ENCODE measurements at places on chromosomes 5 and 9. TPM values are rescaled to one million over a fixed set of nuclear protein-coding genes. Genes with fewer than 3 reads are reported as not detected.

GRCh38 chr5:9428272-9428671, 117.6 kb downstream of the SEMA5A start:
- no peaks in the 10 kb centered on the region for H3K36me3 ChIP-seq
- no peak overlapping the region for H3K4me3 ChIP-seq
- H3K4me1 ChIP-seq = no peaks in the 10 kb centered on the region
- DNase-seq = no peak

DNA sequence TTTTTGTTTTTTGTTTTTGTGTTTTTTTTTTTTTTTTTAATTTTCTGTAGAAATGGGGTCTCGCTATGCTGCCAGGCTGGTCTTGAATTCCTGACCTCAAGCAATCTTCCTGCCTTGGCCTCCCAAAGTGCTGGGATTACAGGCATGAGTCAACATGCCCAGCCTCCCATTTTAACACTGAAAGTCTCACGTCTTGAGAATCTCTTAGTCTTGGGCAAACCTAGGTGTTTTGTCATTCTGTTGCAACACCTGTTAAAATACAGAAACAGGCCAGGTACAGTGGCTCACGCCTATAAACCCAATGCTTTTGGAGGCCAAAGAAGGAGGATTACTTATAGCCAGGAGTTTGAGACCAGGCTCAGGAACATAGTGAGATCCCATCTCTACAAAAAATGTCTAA, 599.0 kb downstream of the TLR4 start:
- no peak overlapping the region for H3K27ac ChIP-seq
- DNase-seq = no peak
- no peaks in the 10 kb centered on the region for H3K4me1 ChIP-seq
- no peaks in the 10 kb centered on the region for H3K36me3 ChIP-seq
- H3K4me3 ChIP-seq = no peak overlapping the region
- H3K27me3 ChIP-seq = no peaks in the 10 kb centered on the region

DNA sequence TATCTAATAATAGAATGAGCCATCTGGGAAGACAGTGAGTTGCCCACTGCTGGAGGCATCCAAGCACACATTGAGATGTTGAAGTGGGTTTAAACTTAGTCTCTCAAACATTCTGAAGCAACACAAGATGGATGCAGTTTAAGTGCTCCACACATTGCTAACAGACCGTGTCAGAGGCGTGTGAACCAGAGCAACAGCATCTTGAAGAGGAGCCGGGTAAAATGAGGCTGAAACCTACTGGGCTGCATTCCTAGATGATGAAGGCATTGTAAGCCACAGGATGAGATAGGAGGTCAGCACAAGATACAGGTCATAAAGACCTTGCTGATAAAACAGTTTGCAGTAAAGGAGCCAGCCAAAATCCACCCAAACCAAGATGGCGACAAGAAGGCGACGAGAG, 73.5 kb upstream of the TMEM215 start:
- no peak for DNase-seq
- no peak overlapping the region for H3K27ac ChIP-seq
- H3K27me3 ChIP-seq = peaks cover 10% of the 10 kb centered on the region
- H3K4me1 ChIP-seq = no peaks in the 10 kb centered on the region
- H3K4me3 ChIP-seq = no peak overlapping the region

DNA sequence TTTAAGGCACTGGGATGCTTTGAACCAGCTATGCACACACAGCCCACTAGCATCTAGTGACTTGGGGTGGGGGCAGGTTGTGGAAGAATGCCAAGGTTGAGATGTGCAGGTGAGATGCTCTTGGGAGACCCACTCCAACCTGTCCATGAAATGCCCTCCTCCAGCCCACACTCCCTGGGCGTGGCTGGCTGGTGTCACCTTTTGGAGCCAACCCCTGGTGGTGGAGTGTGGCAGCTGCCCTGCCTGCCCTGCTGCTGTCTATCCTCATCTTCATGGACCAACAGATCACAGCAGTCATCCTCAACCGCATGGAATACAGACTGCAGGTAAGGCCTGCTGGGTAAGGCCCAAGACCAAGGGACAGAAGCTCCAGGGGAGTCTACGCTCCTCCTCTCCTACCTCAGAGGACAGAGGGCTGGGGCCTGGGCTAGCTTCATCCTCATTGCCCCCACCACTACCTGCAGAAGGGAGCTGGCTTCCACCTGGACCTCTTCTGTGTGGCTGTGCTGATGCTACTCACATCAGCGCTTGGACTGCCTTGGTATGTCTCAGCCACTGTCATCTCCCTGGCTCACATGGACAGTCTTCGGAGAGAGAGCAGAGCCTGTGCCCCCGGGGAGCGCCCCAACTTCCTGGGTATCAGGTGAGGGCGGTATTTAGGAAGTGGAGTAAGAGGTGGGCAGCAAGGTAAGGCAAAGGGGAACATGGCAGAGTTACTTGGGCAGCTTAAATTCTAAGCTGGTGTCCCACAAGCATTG, 7.4 kb downstream of the SLC4A9 start:
- H3K27me3 ChIP-seq = no peaks in the 10 kb centered on the region
- H3K27ac ChIP-seq = no peak overlapping the region
- H3K4me3 ChIP-seq = no peak overlapping the region

Gene TEX10
- total RNA-seq = 39.0 TPM
